ENCODE measurements at places on chromosomes 4 and X.

GRCh38 chr4:137707102-137707620 lies 174.9 kb upstream of the PCDH18 start:
- no peak for DNase-seq

DNA sequence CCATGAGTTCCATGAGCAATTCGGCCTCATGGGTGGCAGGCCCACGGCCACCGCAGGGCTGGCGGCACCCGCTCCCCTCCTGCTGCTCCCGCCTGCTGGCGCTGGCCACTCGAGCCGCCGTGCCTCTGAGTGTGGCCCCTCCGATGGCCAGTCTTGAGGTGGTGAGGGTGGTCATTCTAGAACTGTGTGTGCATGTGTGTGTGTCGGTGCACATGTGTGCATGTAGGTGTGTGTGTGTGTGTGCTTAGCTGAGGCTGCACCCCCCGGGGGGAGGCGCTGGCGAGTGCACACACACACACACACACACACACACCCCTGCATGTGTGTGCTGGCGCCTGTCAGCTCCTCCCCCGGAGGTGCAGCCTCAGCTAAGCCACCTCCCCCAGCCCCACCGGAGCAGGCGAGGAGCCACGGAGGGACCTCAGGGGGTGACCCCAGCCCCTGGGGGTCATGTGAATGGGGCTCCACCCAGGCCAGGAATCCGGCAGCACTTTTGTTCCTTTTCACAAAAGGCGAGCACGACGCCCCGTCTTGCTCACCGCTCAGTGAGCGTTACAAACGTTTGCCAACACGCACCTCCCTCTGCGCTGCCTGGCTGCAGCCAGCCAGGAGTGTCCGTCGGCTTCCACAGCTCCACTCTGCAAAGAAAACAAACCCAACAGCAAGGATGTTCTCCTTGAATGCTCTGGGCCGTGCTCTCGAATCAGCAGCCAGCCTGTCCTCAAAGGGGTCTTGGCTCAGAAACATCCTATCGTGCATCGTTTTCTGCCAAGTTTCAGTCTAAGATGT lies 29.9 kb downstream of the FGFRL1 start:
- no peak for DNase-seq

DNA sequence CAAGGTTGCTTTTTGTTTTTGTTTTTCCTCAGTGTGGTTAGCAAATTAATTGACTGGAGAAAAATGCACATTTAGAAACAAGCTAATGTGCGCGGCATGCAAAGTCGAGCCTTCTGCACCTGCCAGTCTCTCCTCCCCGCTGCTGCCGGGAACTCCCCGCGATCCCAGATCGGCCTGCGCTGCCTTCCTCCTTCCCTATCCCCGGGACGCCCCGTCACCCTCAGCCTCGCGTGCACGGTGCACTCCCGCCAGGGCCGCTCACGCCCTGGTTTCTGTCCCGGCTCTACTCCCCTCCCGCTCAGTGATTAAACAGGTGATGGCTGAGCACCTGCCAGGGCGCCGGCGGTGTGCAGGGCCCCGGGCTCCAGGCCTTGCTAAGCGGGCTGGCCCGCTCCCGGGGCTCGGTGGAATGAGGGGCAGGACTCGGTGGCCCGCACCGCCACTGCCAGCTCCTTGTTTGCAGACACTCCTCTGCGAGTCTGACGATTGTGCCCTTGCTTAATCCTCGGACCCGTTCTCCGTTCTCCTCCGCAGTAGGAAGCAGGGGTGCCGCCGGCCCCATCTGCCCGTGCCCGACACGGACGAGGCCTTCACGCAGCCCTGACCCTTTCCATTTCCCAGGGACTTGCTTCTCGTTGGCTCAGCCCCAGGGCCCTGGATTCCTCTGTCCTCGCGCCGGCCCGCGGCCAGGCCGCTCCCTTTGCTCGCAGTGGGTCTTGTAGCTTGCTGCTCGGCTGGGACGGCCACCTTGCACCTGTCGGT lies 143.4 kb downstream of the TRIML1 start:
- DNase-seq, result no peak

DNA sequence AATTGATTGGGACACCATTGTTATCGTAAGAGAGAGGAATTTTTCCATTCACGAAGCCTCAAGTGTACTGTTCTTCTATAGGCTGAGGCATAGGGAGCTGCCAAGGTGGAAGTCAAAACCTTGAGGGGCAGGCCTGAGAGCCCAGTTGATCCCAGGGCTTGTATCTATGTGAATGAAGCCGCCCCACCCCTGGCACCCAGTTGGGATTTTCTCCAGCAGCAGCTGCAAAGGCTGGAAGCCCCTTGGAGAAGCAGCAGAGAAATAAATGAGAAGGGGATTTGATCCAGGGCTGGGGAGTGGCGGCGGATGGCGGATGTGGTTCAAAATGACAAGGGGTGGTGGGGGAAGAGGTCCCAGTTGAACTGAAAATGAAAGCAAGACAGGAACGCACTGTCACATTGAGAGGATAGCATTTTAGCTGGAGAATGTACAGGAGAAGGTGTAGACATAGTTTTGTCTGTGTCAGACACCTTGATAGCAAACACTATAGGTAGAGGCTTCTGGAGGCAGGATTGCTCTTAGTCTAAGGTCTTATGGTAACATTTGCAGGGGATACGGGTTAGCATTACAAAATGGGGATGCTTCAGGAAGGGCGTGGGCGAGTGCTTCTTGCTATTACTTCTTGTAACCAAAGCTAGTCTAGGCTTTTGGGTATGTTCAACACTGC lies 32.6 kb downstream of the DOCK11 start:
- DNase-seq, result no peak

- DNase-seq, result peak; percentile 17
Observed at GRCh38 chr4:108834166-108834834, 71.4 kb upstream of the ETNPPL start.

DNA sequence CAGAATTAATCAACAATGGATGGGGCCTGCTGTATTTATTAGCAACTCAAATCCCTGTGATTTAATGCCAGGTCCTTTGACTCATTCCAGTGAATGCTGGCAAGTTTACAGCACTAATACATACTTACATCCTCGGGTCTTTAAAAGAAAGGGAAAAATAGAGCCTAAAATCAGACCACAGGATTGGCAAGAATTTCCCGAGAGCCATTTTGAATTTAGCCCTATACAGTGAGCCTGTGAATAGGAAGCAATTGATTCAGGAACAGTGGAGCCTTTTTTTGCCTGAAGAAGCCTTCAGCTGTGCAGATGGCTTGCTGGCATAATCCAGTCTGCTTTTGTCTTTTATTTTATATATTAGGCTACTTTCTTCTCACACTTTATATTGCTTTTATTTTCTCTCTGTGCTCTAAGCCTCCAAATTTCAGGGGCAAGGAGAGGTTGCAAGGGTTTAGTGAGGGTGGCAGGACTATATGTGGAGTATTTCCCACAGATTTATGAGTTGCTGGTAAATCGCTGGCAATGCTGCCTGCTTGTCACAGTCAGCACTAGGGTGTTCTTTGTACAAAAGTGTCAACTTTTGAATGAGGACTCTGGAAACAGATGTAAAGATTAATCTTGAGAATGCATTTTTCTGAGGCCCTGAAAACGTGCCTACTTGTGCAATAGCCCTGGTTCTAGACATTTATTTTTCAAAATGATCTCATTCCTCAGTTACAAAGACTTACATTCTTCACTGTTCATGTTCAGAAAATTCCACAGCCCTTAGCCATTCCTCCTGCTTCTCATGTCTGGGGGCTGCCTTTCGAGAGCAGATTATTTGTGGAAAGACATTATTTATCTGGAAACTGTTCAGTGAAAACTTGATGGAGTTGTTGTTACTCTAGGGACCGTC lies 303.5 kb downstream of the SPRY1 start:
- peak; percentile 55 for DNase-seq

DNA sequence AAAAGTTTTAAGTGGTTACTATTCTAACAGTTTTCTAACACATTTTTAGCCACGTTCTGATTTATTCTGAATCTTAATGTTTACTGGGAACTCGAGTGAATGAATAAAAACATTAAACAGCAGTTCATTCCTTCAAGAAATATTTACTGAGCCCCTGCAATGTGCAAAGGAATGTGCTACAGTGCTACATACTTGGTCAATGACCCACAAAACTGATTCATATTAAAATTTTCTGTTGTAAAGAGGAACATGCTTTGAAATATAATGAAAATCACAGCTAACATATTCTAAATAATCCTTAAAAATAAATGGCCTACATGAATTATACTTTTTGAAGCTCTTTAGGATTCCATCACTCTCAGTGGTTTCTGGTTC lies 78.7 kb downstream of the ARAP2 start:
- no peak for DNase-seq

GRCh38 chr4:74038086-74038424 lies 434 bp downstream of the CXCL3 start:
- DNase-seq, result no peak

- no peak for DNase-seq
Observed at GRCh38 chr4:26051240-26051639, 137.2 kb downstream of the SMIM20 start.

GRCh38 chr4:112058433-112058832 lies 86.8 kb upstream of the FAM241A start:
- DNase-seq, result no peak

- DNase-seq, result no peak
Observed at GRCh38 chr4:121041307-121042090, 30.8 kb downstream of the NDNF start.

- DNase-seq, result no peak
Observed at GRCh38 chr4:184310881-184311709, 93.4 kb upstream of the ENPP6 start.

- no peak for DNase-seq
Observed at GRCh38 chr4:78937837-78938236, 1.4 kb downstream of the PAQR3 start.

GRCh38 chr4:80098635-80099034 lies 25.6 kb upstream of the ANTXR2 start:
- DNase-seq, result no peak

DNA sequence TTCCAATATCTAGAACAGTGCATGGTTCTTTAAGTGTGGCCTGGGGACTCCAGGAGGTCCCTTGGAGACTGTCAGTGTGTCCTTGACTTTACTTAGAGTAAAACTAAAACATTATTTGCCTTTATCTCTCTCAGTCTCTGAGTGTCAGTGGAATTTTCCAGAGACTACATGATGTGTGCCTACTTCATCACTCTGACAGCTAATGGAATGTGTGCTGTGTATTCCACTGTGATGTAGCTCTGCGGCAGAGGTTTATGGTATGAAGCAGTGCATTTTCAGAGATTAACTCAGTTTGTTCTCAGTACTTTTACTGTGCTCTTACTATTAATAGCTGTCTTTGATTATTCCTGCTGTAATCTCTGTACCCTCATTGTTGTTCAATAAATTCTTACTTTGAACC lies 85.6 kb downstream of the MANBA start:
- no peak for DNase-seq

DNA sequence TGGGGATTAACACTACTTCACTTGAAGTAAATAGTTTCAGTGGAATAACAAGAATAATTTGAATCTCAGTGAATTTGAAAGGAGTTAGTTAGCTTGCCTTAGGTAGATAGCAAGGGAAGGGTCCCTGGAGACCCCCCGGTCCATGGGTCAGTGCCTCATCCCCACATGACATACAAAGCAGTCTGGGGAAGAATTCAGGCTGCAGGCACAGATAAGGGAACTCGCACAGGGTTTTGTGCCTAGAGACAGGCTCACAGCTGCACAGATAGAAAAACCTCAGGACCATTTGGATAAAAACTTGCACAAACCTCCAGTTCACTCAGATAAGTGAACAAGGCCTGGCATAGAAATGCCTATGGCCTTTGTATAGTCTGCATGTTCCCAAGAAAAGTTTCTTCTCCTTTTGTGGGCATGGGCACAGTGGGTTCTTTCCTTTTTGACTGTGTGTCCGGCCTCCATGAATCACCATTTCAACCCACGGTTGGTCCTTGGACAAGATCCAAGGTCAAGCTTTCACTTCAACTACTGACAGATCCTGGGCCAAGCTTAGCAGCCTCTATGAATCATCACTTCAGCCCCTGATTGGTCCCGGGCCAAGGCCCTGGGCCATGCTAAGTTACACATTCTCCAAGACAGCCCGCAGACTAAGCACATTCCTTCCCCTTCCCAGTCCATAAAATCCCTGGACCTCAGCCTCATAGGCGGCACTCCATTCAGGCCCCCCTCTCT lies 108.3 kb upstream of the KLHL4 start:
- DNase-seq, result no peak

DNA sequence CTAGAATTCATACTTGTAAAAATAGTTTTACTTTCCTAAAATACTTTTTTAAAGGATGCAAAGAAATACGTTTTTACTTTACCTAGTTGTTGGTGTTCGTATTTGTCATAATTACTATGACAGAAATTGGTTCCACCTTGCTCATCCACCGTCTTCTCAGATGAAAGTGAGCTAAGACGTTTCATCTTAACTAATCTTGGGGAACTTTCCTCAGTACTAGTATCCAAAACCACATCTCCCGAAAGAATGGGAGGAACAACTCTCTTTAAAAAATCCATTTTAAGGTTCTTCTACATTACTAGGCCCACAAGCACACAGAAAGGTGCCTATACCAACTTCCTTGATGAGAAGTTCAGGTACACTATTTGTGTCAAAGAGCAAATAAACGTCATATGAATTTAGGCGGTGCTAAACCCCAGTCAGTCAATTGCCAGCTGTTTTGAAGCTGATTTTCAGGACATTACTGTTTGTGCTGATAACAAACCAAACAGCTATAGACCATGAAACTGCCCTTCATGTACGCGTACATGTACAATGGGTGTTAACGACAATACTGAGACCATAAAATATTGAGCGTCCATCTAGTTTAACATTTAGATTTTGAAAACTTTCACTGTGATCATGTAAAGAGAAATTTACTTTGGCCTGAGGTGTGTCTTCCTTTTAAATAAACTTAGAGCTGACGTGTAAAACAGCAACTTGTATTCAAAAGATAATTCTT lies 99.1 kb downstream of the FRYL start:
- DNase-seq, result no peak

DNA sequence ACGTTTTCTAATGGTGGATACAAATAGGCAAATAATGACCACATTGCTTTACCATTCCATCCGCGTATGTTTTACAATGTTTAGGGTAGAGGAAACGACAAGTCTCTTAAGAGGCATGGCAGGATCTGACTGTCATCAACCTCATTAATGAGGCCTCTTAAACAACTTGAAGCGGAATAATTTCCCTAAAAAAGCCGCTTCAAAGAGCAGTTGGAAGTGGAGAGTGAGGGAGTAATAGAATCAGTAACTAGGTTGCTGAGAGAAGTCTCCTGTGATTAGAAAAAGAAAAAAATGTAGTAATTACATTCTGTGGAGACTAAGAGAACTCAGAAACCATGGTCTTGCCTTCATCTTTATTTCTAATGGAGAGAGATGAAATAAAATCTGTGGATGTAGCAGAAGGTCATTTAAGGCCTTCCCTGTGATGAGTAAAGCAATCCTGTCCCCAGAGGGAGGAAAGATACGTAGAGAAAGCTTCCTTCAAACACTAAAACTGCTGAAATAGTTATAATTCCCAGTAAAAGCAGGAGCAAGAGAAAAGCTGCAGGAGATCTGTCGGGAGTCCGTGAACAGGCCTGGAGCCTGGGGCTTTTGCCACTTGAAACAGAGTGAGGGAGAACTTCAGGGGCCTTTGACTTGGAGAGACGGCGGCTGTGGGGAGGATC lies 11.1 kb upstream of the SEPSECS start:
- no peak for DNase-seq

- DNase-seq, result no peak
Observed at GRCh38 chr4:13994016-13994415, 366.5 kb upstream of the BOD1L1 start.

- DNase-seq, result peak; percentile 57
Observed at GRCh38 chr4:158768555-158769174, at the start of gene FNIP2. FNIP2 (plus strand) TSS chr4:158769026; CDS start chr4:158769213, 187 bp downstream.

All from amniotic stem cell (primary cell).